ENCODE measurements at places on chromosomes 1 and 21.

- no peak for DNase-seq
These were observed 1.7 kb downstream of the HES4 start for GRCh38 chr1:997993-998744.

DNA sequence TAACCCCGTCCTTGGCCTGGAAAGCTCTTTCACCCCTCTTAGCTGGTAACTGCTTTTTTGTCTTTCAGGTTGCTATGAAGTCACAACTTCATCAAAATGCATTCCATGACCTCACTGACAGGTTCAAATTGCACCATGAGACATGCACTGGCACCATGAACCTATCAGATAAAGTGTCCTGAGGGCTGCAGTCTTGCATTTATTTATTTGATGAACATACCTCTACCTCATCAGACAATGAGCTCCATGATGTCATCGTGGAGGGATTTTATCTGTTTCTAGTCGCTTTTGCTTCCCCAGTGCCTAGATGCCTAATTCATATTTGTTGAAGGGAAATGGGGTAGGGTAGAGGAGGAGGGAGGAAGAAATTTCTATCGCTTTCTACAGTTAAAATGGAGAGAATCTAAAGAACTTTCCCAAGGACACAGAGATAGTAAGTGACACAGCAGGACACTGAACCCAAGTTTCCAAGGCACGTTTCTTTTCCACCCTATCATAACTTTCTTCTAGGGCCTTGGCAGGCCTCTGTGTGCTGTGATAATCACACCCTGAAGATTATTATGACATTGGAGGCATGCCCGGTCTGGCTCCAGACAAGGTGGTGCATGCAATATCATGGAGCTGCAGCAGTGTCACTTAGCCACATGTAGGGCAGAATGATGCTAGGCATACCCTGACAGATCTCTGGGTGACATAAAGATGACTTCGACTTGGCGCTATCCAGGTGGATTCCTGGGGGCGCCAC, 69.5 kb downstream of the CD58 start:
- DNase-seq, result no peak

- DNase-seq, result no peak
These were observed 9.7 kb downstream of the SMYD3 start for GRCh38 chr1:246497331-246497915.

- no peak for DNase-seq
These were observed 68.0 kb upstream of the CXADR start for GRCh38 chr21:17444828-17445227.

DNA sequence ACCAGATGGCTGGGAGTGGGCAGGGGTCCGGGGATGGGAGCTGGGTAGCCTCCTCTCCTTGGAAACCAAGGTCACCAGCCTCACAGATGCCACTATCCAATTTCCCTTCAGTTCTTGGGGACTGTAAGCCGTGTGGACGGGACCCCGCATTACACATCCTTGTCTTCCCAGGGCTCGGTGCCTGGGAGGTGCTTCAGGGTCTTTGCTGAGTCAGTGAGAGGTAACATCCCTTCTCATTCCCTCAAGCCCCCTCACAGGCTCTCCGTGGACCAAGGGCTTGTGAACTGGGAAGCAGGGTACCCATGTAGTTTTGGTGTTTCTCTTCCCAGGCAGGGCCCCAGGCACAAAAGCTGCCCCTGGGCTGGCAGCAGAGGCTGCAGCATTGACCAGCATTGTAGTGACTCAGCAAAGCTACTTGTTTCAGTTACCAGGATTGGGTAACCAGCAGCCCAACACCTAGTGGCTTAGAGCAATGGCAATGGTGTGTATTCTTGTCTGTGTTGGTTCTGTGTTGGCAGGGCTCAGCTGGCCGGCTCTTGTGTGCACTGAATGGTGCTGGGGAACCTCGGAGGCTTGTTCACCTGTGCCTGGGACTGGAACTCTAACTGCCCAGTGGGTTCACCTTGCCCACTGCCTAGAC, 24.6 kb upstream of the PCBP3 start:
- DNase-seq, result no peak

DNA sequence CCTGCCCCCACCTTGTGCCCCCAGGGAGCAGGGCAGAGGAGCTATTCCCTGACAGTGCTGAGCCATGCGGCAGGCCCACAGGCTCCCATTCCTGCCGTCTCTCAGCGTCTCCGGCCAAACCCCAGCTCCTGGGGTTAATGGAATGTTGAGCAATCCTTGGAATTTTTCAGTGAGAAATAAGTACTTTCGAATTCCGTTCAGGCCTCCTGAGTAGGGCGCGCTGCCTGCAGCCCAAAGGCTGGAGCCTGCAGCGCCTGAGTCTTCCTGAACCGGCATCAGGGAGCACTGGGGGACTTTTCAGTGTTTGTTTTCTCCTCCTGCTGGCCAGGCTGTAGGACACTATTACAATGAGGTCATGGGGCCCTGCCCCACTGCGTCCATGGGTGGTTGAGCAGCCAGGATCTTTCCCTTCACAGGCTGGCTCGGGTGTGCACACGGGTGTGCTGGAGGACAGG, 33.3 kb upstream of the CSF1 start:
- peak; percentile 63 for DNase-seq

DNA sequence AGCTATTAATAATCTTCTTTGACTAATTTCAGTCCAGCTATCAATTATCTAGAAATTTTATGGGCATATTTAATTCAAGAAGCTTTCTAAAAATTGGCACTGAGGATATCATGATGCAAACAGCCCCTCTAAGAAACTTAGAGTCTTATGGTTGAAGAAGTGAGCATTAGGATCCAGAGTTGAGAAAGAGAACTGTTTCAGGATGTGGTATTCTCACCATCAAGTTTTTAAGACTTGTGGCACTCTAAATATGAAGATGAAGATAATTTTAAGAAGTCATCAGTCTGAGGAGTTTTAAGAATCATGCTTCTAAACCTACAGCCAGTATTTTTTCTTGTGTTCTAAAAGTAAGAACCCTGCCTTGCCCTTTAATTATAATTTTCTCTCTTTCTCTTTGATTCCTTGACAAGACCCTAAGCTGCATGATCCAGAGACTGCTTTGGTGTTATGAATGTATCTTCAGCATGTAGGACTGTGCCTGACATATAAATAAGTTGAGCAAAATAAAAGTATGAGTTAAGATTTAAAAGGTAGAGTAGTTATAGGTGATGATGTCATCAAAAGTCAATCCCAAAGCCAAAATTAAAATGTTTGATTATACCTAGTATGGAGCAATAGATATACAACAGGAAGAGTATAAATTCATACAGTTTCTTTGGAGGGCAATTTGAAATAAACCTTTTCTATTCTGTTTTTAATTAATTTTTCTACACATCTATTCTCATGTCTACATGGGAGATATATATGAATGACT, 39.1 kb downstream of the RPS6KC1 start:
- DNase-seq, result no peak

GRCh38 chr21:44702973-44703730, 6.2 kb downstream of the KRTAP10-12 start:
- DNase-seq, result no peak

DNA sequence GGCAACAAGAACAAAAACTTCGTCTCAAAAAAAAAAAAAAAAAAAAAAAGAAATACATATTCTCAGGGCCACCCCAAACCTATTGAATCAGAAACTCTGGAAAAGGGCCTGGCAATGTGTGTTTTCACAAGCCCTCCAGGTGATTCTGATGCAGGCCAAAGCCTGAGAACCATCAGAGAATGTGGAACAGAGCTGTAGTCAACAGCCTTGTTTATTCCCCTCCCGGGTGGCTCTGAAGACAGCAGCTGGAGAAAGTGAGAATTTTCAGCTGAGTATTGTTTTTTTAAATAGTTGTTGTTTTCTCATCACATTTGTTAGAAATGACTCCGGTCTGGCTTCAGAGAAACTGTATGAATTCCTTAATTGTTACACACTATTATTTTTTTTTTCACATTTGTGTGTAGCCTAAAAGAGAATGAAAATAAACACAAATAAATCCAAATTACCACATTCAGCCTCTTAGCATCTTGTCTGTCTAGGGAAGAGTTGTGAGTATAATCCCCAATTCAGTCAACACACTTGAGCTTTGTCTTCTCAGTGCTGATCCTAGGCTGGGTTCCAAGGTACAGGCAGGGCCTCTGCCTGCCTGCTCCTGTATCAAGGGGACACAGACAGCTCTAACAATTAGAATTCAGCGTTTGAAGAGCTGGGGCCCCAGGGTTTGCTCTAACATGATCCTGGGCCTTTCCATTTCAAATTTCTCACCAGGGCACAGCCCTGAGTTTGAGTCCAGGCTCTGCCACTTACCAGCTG, 6.6 kb upstream of the AZIN2 start:
- no peak for DNase-seq

DNA sequence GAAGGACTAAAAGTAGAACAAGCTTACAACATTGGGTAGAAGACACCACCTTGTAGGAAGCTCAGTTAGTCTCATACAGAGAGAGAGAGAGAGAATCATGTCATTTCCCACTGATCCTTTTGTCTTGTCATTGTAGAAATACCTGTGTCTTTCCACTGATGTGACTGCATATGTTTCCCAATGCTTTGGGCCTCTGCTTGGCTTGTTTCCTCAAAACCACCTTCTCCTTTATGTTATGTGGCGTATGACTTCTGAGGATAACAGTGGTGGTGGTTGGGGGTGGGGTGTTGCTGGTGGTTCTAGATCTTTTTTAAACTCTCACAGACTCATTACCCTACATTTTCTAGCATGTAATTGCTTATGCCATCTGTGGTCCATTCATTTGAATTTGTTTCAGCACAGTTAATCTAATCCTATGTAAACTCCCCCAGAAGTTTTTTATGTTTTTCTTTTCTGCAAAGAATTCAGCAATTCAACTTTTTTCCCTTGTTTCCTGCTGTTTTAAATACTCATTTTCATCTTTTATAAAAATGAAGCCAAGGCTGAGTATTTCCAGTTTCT, 9.3 kb downstream of the RGL1 start:
- DNase-seq, result no peak

DNA sequence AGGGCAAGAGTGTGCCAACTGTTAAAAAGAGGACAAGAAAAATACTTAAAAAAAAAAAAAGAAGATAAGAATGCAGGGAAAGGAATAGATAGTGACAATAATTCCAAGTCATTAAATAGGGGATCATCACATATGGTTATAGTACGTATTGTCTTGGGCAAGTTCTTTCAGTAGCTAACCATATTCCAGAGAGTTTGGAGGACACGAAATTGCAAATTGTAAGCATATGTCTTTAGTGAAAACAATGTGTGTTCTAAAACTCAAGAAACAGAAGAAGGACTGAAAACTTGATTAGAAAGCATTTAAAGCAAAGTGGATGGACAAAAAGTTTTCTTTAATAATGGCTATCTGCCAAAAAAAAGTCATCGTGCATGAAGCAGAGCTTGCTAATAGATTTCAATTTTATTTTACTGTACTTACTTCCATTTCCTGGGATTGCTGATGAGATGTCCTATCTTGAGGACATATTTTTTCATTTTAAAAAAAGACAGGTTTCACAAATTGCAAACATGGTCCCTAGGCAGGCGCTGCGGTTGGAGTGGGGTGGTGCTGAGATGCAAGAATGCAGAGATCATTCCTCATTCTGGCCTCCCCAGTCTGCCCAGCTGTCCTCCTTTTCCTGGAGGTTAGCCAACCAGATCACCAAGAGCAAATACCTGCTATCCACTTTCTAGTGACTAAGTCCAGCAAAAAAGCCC, 11.9 kb downstream of the TSPAN2 start:
- no peak for DNase-seq
